ENCODE measurements at places on chromosomes 4 and X.

DNA sequence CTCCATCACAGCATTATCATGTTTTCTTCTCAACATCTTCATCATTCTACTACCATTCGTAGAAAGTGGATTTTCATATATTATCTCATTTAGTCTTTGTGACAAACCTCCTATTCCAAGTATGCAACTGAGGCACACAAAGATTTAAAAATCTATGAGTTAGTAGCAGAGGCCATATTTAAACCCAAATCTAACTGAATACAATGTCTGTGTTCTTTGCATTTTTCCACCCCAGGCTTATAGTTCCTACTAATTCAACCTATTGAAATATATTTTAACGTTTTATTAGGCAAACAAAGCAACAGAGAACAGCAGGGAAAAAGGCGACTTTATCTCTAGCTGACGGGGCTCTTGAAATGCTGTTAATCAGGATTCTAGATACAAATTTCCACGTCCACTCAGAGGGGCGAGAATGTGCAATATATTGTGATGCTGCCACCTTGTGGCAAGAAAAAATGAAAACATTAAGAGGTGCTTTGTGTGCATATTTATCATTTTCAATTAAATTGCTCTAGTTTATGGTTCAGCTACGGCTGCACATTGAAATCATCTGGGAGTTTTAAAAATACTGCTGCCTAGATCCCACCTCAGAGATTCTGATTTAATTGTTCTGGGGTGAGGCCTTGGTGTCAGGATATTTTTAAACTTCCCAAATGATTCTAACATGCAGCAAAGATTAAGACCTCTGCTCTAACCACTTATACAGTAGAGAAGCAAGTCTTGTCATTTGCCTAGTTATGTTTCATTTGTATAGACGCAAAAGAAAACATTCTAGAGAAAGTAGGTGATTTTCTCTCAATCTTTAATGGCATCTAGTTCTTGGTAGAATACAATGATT is 315.9 kb downstream of the MAPK10 start:
- peak; percentile 1 for DNase-seq

DNA sequence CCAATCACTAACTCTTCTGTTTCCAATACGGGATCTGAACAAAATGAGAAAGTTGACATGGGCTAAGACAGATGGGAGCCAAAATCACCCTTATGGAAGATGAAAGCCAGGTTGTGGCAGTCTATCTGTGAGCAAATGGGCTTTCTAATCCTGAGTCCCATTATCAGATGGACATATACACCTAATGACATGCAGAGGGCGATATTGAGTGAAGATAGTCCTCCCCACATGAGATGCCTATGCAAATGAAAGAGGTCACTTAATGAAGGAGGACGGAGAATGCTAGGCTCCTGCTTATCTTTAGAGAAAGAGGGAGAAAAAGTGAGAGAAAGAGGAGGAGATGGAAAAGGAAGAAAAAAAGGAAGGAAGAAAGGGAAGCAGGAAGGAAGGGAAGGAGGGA is 547.5 kb downstream of the NLGN4X start:
- no peak for DNase-seq

DNA sequence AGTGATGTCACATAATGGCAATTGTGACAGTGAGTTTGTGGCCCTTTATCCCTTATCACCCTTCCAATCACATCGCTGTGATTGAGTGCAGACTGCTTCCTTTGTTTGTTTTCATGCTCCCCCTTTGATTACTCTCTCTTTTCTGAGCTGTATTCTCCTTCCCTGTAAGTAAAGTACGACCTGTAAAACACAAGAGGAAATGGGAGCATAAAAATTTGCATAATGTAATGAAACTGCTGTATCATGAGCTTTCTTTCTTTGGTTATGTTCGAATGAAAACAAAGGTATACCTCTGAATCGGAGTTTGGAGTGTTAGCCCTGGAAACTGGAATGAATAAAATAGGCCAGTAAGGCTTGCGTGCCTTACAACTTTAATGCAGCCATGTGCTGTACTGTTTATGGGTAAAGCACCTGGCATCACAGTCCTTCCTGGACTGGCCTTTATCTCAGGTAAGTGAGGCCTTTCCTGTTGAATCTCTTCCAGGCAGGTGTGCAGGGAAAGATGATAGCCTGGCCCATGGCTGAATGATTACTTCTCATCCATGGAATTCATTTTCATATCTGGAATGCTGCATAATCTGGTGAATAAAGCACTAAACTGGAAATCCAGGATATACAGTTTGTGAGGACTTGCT is 26.6 kb upstream of the HS3ST1 start:
- DNase-seq, result no peak

DNA sequence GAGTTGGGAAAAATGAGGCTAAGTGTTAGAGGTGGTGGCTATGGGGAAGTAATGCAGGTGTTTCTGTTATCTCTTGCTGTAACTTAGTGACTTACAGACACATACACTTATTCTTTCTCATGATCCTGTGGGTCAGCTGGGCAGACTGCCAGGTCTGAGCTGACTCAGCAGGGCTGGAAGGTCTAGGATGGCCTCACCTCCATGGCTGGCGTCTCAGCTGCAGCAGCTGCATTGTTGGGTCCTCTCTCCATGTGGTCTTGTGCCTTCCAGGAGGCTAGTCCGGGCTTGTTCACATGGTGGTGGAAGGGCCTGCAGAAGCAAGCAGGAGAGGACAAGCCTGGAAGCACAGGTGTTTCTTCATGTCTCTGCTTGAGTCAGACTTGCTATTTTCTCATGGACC is 172.7 kb downstream of the NHS start:
- DNase-seq, result no peak

- no peak for DNase-seq
These were observed 469 bp downstream of the IRS4 start for GRCh38 chrX:108735679-108736508.

DNA sequence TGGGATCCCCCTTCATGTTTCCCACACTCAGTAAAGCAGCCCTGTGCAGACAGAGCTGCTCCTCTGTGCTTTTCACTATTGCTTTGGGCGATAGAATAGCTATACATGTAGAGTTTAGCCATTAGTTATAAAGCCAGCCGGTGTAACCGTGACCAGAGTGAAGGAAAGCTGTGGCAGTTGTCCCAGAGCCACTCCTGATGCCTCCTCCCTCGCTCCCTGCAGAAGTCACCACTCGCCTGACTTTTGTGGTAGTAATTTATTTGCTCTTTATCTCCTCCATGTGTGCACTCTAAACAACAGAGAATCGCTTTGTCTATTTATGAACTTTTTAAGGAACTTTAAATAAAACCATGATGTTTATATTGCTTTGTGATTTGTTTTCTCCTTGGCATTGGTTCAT is 41.8 kb upstream of the WWC2 start:
- no peak for DNase-seq

DNA sequence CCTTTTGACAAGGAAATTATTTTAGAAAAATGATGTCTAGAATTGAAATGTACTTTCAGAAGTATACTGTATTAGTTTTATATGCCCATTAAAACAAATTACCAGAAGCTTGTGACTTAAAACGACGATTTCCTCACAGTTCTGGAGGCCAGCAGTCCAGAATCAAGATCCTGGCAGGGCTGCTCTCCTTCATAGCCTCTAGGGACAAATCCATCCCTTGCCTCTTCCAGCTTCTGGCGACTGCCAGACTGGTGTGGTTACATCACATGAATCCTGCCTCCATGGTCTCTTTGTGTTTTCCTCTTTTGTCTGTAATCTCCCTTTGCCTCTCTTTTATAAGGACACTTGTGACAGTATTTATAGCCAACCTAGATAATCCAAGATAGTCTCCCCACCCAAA is 97.1 kb downstream of the IQCM start:
- DNase-seq, result no peak

DNA sequence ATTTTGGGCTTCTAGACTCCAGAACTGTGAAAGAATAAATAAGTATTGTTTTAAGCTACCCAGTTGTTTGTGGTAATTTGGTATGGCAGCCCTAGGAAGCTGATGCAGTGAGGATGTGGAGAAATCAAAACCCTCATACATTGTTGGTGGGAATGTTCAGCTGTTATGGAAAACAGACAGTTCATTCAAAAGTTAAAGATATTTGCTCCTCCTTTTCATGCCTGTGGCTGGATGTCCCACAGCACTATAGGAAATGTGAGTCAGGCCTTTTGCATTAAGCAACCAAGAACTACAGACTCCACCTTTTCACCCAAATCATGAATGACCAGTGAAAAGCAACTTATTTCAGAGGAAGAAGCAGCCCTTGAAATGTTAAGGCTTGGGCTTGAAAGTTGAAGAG is 6.7 kb downstream of the BBS12 start:
- no peak for DNase-seq

DNA sequence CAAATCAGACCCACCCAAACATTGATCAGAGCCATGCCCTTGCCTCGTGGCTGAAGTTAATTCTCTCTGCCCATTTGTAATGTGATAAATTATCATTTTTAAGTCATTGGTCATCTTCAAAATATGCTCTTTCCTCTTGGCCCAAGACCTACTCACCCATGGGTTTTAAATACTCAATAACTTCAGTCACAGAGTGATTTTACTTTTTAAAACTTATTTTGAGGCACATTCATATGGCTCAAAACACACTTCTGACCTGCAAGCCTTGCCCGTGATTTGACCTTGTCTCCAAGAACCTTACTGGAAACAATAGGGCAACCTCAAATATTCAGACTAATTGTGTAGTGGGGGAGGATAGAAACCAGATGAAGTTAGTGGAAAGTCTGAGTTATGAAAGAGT is 176.2 kb upstream of the LNX1 start:
- no peak for DNase-seq

- no peak for DNase-seq
These were observed 516.1 kb upstream of the MAGEB2 start for GRCh38 chrX:29699239-29699638.

All from stimulated activated CD4-positive, alpha-beta T cell treated with anti-CD3 and anti-CD28 coated beads, Interleukin-15, amount 100 ng/mL, for 48 hours (primary cell).